ENCODE measurements at places on chromosomes 3 and 15.

DNA sequence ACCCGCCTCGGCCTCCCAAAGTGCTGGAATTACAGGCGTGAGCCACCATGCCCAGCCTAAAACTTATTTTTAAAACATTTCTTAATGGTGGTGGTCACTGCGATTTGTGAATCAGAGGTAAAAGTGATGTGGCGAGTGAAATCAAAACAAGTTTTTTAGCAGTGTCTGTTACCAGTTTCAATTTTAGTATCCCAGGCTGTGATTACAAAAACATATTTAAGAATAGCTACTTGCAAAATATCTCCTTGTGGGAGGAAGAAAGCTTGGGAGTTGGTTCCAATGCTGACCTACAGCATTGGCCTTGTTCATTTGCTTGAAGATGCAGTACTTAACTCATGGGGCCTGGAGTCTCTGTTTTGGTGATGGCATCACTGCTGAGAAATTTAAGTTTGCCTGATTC lies 4.5 kb downstream of the RAB7A start:
- no peak for DNase-seq

DNA sequence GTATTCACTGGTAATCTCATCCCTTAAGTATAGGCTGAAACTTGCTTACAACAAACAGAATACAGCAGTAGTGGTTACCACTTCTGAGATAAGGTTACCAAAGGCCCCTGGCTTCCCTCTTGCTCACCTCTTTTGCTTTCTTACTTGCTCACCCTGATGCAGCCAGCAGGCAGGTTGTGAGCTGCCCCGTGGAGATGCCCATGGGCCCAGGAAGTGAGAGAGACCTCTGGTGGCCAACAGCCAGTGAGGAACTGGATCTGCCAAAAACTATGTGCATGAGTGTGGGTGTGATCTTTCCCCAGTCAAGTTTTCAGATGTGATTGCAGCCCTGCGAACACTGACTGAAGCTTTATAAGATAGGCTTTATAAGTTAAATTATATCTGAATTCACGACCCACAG lies 48.7 kb downstream of the NMNAT3 start:
- DNase-seq: peak; percentile 6

GRCh38 chr3:123568034-123568433 lies 16.8 kb downstream of the HACD2 start:
- DNase-seq: no peak

DNA sequence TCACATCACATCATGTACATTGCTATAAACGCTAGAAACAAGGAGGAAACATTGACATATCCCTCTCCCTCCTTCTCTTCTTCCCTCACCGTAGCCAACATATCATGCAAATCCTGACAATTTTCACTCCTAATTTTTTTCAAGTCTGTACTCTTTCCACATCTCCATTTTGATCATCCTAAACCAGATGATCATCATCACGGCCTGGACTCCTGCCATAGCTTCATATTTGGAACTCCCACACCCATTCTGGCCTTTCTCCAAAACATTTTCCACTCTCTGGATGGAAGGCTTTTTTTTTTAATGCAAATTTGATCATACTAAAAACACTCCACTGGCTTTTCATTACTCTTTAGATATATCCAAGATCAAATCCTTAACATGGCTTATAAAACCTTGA lies 248.0 kb upstream of the CNTN3 start:
- DNase-seq: peak; percentile 69

DNA sequence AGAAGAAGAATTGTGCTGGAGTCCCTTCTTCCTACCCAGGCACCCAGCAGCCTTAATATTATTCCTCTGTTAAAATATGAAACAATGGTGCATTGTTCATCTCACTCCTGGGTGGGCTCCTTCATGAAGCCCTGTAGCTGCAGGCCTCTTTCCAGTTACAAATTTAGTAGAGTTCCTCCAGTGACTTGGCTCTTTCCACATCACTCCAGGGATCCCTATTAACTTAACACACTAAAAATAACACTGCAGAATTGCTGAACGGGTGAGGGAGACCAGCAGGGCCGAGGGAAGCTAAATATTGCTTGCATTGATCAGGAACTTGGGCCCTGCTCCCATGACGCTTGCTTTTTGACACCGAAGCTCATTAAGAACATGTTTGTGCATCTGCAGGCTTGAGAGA lies 142.3 kb downstream of the PDCD6IP start:
- no peak for DNase-seq

DNA sequence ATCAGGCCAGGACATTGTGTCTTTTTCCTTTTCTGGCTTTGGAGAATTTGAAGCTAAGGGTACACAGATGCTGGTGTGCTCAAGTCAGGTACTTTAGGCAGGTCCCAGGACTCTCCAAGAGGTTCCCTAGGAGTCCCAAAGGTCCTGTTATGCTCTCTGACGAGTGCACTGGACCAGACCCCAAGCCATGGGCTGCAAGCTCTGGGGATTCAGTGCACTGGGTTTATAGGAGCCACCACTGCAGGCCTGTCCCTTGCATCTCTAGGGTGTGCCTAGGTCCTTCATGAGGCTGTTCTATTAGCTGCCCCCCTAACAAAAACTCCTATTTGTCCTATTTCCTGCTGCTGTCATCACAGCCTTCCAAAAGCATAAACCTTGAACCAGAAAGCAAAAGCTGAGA lies 31.9 kb upstream of the BFSP2 start:
- no peak for DNase-seq

DNA sequence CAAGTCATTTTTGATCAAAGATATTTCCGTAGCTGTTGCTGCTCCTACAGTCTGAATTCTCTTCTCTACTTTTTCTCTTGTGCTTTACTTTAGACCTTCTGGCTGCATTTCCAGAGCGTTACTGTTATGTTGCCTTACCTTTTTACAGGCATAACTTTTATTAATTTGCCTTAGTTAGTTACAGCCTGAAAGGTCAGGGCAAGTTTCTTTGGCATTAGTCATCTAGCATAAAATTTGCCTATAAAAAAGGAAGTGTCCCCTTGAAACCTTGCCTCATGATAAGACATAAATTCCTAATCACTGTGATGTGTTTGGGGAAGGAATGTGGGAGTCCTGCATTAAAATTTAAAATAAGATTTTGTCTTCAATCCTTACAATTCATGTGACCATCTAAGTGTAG lies 618.5 kb downstream of the NR2F2 start:
- no peak for DNase-seq

DNA sequence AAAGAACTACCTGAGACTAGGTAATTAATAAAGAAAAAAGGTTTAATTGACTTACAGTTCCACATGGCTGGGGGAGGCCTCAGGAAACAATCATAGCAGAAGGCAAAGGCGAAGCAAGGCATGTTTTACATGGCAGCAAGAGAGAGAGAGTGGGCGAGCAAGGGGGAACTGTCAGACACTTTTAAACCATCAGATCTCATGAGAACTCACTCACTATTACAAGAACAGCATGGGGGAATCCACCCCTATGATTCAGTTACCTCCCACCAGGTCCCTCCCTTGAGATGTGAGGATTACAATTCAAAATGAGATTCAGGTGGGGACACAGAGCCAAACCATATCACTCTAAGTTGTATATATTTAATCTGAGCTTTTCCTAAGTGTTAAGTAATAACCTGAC lies 79.0 kb upstream of the MLF1 start:
- no peak for DNase-seq

DNA sequence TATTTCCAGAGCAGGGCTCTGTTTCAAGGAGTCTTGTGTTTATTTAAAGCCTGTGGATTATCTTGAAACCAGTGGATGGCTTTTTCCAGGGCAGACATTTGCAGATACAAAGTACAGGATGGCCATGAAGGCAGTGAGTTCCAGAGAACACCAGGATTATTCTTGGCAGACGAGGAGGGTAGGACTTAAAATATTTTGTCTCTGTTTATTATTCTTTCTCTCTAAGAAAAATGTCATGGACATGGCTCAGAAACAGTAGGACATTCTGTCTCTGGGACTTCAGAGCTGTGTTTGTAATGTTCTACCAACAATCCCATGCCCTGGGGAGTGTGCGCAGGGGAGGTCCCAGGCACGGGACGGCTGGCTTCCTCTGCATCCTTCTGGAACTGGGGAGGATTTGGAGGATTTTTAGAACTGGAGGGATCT lies 125.9 kb downstream of the ATP10A start:
- DNase-seq: peak; percentile 51

DNA sequence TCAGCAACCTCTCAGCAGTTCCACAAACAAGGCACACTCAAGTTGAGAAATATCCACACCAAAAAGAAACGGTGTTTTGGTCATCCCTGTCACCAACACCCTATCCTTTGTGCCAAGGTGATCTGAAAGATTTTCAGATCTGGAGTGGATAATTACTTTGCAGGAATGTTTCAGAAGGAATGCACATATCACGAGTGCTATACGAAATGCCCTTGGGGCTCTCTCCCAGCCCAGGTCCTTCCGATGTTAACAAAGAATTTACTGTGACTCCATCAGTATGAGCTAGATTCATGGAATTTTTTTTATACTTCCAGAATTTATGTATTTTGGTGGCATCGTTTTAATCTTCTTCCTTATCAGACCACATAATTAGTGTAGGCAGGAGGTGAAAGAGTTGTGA lies 105.0 kb downstream of the GRM7 start:
- DNase-seq: no peak

DNA sequence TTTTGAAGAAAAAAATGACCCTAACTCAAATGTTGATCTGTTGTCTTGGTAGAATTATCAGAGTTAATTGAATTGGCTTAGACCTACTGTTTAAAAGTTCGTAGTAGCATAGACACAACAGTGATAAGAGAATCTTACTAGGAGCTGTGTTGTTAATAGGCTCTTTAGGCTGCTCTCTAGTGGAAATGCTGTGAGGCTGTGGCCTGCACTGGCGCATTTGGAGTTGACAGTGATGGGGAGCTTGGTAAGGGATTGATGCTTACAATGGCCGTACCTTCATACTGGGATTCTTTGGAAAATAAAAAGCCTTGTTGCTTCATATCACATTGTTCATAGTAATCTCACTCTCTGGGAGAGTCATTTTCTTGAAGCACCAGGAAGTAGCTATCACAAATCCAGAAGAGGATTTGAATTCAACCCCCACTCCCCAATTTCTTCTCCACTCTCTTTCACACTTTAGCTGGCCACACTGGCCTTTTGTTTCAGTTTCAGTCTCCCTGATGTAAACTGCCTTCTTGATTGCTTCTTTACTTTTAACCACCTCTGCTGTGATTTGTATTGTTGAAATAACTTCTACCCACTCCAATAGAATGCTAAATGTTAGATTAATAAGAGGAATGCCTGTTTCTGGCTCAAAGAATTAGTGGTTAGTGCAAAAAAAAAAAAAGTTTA lies 56.6 kb downstream of the CEP63 start:
- DNase-seq: no peak

- DNase-seq: no peak
These were observed 21.0 kb downstream of the CRABP1 start for GRCh38 chr15:78360958-78361718.

- no peak for DNase-seq
These were observed 88.6 kb upstream of the HERC1 start for GRCh38 chr15:63922261-63922904.

GRCh38 chr15:47577000-47577399 lies 140.3 kb upstream of the SEMA6D start:
- peak; percentile 12 for DNase-seq

- no peak for DNase-seq
These were observed 63.7 kb downstream of the SRGAP3 start for GRCh38 chr3:9185701-9186100.

GRCh38 chr15:88987934-88988671 lies 74.9 kb upstream of the MFGE8 start:
- peak; percentile 85 for DNase-seq

DNA sequence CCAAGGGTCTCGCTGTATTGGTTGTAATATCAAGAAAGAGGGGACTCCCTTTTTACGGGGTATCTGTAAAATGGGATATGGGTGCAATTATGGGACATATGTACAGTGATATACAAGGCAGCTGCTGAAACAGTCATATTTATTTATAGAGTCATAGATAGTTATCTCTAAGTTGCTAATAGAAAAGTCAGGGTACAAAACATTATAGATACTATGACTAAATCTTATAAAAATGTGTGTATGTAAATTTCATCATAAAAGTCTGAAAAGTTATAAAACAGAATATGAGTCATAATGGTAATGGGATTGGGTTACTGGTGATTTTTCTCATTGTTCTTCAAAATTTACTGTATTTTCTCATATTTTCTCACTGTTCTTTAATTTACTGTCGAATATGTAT lies 344.9 kb upstream of the SLCO3A1 start:
- DNase-seq: peak; percentile 78

- peak; percentile 42 for DNase-seq
These were observed 70.5 kb upstream of the ALDH1A3 start for GRCh38 chr15:100809151-100809550.

- no peak for DNase-seq
These were observed 17.8 kb downstream of the ZBTB38 start for GRCh38 chr3:141386126-141386488.

- peak; percentile 97 for DNase-seq
These were observed 79.4 kb downstream of the SMAD3 start for GRCh38 chr15:67144609-67145311.

- DNase-seq: no peak
These were observed 188.2 kb downstream of the SI start for GRCh38 chr3:164890061-164890460.

DNA sequence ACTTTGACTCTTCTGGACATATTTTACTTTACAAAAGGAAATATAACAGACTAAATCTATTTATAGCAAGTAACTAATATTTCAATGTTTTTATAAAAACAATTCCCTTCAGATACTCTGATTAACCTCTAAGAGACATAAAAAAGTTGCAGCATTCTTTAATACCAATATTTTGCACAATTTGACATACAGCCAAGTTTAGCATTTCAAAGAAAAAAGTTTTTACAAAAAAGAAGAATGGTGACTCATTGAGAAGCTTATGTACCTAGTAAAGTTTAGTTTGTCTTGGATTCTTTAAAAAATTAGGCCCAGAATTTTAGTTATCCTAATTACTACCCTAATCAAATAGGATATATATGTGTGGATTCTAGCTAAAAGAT lies 17.6 kb downstream of the DAZL start:
- peak; percentile 62 for DNase-seq

GRCh38 chr15:65077981-65078352 lies 1.4 kb downstream of the KBTBD13 start:
- DNase-seq: peak; percentile 52

DNA sequence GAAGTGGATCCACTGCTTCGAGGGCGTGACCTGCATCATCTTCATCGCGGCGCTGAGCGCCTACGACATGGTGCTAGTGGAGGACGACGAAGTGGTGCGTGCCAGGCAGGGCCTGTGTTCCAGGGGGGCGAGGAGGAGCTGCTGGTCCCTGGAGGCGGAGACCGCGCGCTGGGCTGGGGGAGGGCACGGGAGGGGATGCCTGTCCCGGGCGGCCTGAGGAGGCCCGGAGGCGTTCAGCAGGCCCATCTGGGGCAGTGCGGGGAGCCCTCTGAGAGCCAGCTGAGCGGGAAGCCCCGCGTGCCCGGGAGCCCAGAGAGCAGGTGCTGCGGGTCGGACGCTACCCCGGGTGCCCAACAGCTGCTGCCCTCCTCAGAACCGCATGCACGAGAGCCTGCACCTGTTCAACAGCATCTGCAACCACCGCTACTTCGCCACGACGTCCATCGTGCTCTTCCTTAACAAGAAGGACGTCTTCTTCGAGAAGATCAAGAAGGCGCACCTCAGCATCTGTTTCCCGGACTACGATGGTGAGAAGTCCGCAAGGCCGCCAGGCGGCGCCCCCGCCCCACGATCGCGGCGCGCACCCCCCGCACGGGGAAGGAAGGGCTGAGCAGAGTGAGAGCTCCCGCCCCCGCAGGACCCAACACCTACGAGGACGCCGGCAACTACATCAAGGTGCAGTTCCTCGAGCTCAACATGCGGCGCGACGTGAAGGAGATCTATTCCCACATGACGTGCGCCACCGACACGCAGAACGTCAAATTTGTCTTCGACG lies 2.9 kb downstream of the GNAT1 start:
- DNase-seq: peak; percentile 55

GRCh38 chr15:39892418-39892817 lies 27.6 kb downstream of the GPR176 start:
- no peak for DNase-seq

- peak; percentile 59 for DNase-seq
These were observed 159.6 kb downstream of the GREM1 start for GRCh38 chr15:32877252-32878019.
